Stimulated activated naive CD4-positive, alpha-beta T cell treated with Interleukin-2 at 50 U/mL for 16 hours (primary cell): ENCODE measurements at places on chromosomes 2 and 18.

DNA sequence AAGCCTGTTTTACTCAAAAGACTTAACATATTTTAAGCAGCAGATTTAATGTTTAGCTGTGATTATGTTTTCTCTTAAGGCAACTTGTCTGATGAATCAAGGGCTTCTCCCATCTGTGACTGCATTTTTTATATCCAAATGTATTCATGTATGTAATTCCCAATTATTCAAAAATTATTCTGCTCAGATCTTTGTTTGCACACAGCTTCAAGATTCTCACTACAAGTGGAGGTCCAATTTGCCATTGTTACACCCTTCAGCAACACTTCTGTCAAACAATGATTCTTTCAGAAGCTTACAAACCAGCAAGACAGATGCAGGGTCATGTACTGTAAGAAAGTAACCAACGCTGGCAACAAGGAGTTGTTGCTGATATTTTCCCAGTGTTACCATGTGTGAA, 5.9 kb upstream of the LRPPRC start:
- DNase-seq = no peak

DNA sequence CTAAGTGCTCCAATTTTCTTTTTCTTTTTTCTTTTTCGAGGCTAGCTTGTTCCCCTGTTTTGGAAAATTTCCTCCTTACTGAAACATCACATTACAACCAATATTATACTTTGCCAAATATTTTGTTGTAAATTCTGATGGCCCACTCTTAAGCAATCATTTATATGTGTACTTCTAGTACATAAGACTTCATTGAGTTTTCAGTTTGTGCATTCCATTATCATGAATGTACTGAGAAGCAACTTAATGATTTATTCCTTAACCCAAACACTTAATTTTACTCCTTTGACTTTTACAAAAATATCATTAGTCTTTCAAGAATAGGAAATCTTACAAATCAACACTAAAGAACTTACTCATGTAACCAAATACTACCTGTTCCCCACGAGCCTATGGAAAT, 242.4 kb downstream of the ARHGAP15 start:
- no peak for DNase-seq

DNA sequence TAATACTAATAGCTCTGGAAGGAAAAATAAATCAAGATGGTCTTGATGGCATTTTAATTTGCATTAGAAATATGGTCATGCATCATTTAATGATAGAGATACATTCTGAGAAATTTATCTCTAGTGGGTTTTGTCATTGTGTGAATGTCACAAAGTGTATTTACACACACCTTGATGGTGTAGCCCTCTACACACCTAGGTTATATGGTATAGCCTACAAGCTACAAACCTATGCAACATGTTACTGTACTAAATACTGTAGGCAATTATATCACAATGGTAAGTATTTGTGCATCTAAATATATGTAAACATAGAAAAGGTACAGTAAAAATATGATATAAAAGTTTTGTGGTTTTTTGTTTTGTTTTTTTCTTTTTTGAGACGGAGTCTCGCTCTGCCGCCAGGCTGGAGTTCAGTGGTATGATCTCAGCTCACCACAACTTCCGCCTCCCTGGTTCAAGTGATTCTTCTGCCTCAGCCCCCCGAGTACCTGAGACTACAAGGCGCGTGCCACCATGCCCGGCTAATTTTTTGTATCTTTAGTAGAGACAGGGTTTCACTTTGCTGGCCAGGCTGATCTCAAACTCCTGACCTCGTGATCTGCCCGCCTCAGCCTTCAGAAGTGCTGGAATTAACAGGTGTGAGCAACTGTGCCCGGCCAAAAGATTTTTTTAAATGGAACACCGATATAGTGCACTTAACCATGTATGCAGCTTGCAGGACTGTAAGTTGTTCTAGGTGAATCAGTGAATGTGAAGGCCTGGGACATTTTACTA, 83.7 kb upstream of the UBXN4 start:
- DNase-seq = peak; percentile 29

DNA sequence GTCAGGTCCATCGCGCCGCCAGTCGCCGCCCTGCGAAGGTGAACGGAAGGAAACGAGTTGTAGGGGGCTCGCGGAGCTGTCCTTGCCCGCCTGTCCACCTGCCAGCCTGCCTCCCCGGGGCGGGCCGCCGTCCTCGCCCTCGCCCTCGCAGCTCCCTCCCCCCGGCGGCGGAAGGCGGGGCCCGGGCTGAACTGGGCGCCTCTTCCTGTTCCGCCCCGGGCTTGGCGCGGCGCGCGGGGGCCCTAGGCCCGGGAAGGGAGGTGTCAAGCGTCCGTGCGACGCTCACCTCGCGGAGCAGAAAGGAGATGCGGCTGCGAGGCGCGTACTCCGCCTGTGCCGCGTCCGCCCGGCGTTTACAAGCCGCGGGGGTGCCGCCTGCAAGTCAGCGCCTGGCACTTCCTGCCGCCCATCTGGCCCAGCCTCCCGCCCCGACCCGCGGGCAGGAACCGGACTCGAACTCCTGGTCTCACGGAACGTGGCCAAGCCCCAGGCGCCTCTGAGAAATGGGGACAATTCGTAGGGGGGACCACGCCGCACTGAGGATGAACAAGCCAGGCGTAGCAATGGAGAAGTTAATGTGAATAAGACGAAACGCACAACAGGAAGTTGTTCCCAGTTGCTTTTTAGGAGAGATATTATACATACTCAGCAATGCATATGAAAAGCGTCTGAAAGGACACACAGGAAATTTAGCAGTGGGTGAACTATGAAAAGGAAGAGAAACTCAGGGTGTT, at the start of gene CNPPD1:
Gene CNPPD1 (minus strand): TSS at position 108 of the 734 bp plus-strand sequence. CDS start 97 bp downstream, at position 11.
- peak; percentile 86 for DNase-seq

DNA sequence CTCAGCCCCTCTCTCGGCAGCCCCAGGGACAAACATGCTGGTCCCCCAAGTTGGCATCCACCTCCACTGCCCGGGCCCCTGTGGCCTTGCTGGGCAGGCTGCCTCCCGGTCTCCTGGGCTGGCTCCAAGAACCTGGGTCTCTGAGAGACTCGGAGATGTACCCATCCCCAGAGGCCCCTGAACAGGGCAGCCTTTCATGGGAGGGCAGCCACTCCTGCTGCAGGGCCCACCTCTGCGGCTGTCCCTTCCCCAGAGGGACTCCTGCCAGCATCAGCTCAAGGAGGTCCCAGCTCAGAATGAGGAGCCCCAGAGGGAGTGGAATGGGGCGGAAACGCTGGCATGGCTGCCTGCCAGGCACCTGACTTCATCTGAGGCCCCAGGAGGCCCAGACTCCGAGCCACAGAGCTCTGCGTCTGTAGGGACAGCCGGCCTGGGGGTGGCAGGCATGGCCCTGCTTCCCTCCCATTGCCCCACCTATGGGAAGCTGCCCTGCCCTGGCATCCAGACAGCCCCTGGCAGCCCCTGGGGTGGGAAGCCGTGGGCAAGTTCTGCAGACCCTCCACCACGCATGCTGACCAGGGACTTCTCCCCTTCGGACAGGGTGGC, 857 bp upstream of the CROCC2 start:
- DNase-seq = no peak

DNA sequence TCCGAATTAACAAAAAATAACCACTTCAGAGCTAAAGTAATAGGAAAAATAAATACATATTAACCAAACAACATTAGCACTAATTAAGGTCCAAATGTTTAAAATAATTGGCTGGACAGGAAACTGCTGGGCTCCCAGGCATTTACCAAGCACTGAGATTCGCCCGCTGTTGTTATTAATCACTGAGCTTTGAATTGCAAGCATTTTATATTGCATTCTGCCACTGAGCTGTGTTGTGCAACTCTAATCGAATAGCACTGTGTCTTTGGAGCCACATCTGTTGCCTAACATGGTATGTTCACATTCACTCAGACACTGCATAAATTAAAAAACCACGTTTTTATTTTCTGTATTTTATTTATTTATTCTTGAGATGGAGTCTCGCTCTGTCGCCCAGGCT, 88.9 kb downstream of the SOWAHC start:
- no peak for DNase-seq

- DNase-seq = no peak
Measured at GRCh38 chr2:108297436-108298141, 8.9 kb downstream of the SULT1C2 start.

DNA sequence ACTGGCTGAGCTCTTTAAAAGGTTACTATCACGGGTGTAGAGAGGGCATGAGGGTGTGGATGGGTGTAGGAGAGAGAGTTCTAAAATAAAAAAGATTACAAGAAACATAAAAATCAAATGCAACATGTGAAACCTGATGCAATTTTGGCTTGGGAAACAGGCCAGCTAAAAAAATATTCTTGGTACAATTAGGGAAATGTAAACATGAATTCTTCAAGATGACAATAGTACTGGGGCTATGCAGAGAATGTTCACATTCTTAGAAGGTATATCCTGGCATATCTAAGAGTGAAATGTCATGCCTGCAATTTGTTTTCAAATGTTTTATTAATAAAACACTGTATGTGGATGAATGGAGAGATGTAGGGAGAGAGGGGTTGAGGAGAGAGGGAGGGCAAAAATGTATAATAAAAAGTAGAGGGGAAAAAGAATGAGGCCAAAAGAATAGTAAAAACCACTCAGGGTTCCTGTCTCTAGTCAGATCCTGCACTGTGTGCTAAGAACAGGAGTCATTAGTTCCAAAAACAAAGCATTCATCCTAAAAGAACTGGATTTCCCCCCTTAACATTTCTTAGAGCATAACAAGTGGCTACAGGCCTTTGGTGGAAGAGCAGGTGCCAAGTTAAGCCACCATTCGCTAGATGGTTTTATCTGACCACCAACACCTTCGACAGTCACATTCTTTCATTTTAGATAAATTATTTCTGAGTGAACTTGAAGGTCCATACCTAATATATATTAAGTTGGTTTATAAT, 77.3 kb downstream of the LPIN2 start:
- no peak for DNase-seq

- no peak for DNase-seq
Measured at GRCh38 chr2:35116151-35116550, 1239.4 kb upstream of the CRIM1 start.

DNA sequence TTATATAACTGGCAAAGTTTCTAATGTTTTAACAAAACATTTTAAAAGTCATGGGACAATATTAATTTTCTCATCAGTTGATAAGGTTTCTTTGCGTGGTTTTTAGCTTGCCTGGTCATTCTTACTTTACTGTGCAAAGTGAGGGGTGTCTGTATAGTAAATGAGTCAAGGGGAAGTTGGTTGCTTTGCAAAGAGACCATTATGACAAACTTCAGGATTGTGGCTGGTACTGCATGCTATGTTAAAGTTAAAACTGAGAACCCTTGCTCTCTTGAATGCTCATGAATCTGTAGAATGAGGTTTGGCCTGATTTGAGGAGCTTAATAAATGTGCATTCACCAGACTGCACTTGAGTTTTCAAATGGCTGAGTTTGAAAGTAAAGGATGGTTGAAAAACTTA, 47.0 kb downstream of the COL4A4 start:
- DNase-seq = no peak

- DNase-seq = no peak
Measured at GRCh38 chr2:143085125-143085784, 44.0 kb upstream of the ARHGAP15 start.

DNA sequence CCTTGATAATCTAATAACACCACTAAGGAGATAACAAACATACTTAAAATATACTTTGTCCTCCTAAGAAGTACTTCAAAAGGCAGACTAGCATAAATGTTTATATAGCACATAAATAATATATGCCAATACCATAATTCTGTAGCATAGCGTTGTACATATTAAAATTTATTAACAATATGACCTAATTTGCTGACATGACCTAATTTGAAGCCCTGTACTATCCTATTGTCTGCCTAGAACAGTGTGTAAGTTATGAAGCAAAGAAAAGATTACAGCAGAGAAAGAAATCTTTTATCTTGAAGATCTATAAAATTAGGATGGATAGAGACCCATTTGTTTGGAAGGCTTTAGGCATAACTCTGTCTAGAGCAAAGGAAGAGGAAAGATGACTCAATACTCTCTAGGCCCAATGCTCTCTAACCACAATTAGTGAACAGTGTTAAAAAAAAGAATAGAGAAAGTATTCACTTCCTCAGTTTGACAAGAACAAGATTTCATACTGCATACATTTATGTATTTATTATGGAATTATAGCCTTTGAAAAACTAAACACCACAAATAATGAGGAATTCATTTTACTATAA, 231.3 kb downstream of the ZRANB3 start:
- no peak for DNase-seq

- no peak for DNase-seq
Measured at GRCh38 chr2:177660742-177661141, 268.2 kb downstream of the AGPS start.

DNA sequence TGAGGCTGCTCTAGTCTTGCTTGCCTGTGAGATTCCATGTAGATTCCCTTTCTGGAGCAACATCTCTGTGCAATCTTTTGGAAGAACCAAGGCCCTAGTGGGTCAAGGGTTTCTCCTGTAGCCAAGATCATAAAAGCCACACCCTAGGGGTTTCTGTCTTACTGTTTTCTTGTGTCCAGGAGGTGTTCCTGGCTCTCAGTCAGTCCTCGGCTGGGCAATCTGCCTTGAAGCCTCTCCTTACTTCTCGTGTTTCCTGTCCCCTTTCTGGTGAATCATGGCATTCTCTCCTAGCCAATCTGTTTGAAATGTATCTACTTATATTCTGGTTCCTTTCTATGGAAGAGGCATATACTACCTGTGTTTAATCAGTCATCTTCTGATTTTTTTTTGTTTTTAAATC, 484.8 kb upstream of the UBE2E3 start:
- DNase-seq = no peak

GRCh38 chr2:46909150-46909549, 6.5 kb downstream of the MCFD2 start:
- no peak for DNase-seq

DNA sequence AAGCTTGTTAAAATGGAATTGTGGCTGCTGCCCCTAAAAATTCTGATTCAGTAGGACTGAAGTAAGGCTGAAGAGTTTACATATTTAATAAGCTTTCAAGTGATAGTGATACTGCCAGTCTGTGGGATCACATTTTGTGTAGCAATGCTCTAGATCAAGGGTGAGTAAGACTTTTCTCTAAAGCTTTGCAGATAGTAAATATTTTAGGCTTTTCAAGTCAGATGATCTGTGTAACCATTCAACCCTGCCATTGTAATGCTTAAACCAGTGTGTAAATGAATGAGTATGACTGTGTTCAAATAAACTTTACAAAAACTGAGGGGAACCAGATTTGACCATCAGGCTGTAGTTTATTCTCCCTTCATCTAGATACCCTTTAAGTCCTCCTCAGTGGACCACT, 92.7 kb downstream of the PIK3C3 start:
- DNase-seq = no peak

DNA sequence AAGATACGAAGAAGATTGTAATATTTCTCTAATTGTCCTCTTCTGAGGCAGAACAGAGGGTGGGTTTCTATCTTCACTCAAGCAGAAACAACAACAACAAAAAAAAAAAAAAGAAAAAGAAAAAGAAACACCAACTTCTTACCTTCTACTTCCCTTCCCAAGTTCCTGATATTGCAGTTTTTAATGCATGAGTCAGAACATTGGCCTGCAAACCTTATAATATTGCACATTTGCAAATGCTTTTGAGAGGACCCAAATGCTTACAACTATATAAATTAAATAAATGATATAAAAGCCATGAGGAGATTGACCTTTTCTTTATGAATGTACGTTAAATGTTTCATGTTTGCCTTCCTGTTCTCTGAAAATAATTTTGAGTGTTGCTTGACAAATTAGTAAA, 37.3 kb downstream of the PAX3 start:
- no peak for DNase-seq

- DNase-seq = no peak
Measured at GRCh38 chr2:47083886-47084687, 71.0 kb downstream of the STPG4 start.
